Brain microvascular endothelial cell (primary cell): ENCODE measurements at places on chromosomes 16 and 17.

DNA sequence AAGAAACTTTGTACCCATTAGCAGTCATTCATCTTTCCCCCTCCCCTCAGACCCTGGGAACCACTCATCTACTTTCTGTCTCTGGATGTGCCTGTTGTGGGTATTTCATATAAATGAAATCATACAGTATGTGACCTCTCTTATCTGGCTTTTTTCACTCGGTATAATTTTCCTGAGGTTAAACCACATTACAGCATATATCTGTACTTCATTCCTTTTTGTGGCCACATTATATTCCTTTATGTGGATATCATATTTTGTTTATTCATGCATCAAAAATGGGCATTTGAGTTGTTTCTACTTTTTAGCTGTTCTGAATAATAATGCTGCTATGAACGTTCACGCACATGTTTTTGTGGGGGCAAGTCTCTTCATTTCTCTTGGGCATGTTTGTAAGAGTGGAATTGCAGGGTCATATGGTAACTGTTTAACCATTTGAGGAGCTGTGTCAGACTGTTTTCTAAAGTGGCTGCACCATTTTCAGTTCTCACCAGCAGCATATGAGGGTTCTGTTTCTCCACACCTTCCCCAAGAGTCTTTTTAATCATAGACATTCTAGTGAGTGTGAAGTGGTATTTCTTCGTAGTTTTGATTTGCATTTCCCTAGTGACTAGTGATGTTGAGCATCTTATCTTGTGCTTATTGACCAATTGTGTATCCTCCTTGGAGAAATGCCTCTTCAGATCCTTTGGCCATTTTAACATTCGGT is 3.8 kb downstream of the SNX29 start:
- DNase-seq = no peak

DNA sequence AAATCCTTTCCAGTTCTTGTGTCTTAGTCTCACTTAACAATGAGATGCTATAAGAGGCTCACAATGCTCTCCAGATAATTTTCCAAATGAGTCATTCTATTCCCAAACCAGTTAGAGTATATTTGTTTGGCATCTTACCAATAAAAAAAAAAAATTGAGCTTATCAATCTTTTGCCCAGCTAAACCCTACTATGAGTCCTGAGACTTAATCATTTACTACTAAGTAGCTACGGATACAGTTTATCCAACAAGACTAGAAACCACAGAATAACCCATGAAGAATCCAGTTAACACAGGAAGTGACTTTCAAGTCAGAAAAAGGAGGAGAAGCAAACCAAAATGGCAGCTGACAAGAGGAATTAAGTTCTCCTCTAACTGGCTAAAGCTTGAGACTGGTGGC is 330.3 kb upstream of the XYLT1 start:
- no peak for DNase-seq

- DNase-seq = no peak
These were observed 93.3 kb upstream of the TNRC6C start for GRCh38 chr17:77865112-77865611.

DNA sequence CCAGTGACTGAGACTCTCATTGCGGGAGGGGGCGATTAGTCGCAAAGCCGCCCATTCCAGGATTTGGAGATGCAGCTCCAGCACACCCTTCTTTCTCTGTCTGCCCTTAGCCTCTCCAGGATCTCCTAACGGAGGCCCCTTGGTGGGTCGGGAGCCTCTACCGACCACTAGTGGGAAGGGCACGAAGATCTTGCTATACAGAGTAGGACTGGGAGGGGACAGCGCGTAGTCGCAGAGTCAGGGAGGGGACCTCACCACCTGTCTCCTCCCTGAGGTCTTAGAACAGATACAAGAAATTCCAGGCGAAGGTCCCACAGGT is 588 bp upstream of the SMTNL2 start:
- no peak for DNase-seq

DNA sequence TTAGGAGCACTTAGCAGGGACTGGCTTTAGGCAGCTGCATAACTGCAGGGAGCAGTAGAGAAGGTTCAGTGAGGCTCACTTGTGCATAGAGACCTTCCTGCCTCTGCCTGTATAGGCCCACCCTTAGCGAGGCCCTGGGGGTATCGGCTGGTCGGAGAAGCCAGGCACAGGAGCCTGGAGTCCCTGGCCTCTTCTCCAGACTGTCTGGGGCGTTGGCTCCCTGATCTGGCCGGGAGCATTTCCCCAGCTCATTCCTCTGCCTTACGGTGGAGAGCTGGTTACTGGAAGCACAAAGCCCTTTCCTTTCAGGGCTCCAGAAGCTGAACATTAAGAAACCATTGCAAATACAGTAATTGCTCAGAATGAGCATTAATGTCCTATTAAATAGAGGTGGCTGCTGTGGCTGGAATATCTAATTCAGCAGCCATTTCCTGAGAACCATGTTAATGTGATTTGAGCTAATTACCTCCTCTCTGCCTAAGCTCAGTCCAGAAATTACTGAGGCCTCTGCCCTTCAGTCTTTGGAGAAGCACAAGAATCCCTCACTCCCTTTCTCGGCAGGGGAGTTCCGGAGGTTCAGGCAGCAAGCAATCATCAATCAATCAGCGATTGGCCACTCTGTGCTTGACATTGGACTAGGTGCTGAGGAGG is 18.8 kb upstream of the TMEM220 start:
- DNase-seq = no peak
